ENCODE measurements at places on chromosomes 1 and 21. TPM values are rescaled to one million over a fixed set of nuclear protein-coding genes. Genes with fewer than 3 reads are reported as not detected.

The GPATCH2 gene
- polyA plus RNA-seq = 3.9 TPM

The MRPS14 gene
- polyA plus RNA-seq = 23.0 TPM

The TTC22 gene
- 1.7 TPM for polyA plus RNA-seq

The CD244 gene
- not detected for polyA plus RNA-seq

The FAM163A gene
- 0.28 TPM for polyA plus RNA-seq

The CYP4A22 gene
- 0.03 TPM for polyA plus RNA-seq

The PTPRF gene
- polyA plus RNA-seq = 174 TPM

The GNAT2 gene
- 0.14 TPM for polyA plus RNA-seq

The CD247 gene
- 1.9 TPM for polyA plus RNA-seq

The ZFP69B gene
- polyA plus RNA-seq = 1.4 TPM

The VSIG8 gene
- polyA plus RNA-seq = not detected

The MTARC1 gene
- polyA plus RNA-seq = 16.0 TPM

The MROH9 gene
- polyA plus RNA-seq = not detected

The HSF2BP gene
- 0.52 TPM for polyA plus RNA-seq

All from H1 (cell line).